ENCODE measurements at places on chromosomes 13 and 19. TPM values are rescaled to one million over a fixed set of nuclear protein-coding genes. Genes with fewer than 3 reads are reported as not detected.

The LYPD5 gene
- polyA plus RNA-seq: not detected

The SH2D3A gene
- not detected for polyA plus RNA-seq

The ATP4B gene
- not detected for polyA plus RNA-seq

The TMPRSS9 gene
- polyA plus RNA-seq: not detected

The TNNI3 gene
- 22.5 TPM for polyA plus RNA-seq

The CDC37 gene
- 408 TPM for polyA plus RNA-seq

The SIGLEC12 gene
- not detected for polyA plus RNA-seq

The PGLYRP1 gene
- polyA plus RNA-seq: not detected

The TEX101 gene
- polyA plus RNA-seq: not detected
